ENCODE measurements at places on chromosomes 16 and 17.

- DNase-seq = no peak
Measured at GRCh38 chr17:77929871-77930436, 28.5 kb upstream of the TNRC6C start.

GRCh38 chr16:9977333-9977897, 204.8 kb downstream of the GRIN2A start:
- no peak for DNase-seq

DNA sequence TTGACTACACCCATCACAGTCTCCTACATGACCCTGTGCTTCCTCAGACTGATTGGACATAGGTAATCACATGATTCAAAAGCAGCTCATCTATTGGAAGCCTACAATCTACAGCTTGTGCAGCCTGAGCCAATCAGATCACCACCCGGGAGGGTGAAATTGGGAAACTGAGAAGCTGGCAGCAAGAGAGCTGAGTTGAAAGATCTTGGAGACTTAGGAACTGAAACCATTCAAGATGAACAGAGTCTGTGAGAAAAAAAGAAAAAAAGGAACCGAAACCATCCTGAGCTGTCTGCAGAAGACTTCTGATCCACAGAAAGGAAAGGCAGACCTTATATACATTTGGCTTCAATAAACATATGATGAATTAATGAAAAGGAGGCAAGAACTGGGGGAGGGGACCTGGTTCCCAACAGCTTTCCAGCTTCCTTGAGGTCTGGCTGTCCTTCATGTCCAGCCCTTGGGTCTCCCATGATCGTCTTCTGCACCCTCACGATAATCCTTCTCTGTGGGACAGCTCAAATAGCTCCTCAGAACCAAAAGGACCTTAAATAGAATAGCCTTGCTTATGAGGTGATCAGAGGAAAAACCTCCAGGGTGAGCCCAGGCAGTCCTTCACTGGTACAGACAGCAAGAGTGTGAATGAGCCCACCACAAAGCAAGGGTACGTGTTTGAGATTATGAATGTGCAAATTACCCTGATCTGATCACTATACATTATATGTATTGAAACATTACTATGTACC, 32.6 kb downstream of the PLXDC1 start:
- no peak for DNase-seq

DNA sequence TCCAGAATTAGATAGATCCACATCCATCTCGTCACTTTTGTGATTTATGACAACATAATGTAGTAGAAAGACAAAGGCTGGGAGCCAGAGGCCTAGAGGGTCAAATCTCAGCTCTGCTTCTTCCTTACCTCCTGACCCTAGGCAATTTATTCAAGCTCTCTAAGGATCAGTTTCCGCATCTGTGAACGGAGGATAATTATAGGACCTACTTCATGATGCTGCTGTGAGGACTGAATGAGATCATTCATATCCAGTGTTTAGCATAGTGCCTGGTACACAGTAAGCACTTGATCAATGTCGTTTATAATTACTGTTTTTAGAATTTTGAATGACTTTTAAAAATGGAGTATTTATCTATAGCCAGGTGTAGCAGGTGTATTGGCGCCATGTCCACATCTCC, 128.4 kb downstream of the SHISA9 start:
- DNase-seq = no peak

DNA sequence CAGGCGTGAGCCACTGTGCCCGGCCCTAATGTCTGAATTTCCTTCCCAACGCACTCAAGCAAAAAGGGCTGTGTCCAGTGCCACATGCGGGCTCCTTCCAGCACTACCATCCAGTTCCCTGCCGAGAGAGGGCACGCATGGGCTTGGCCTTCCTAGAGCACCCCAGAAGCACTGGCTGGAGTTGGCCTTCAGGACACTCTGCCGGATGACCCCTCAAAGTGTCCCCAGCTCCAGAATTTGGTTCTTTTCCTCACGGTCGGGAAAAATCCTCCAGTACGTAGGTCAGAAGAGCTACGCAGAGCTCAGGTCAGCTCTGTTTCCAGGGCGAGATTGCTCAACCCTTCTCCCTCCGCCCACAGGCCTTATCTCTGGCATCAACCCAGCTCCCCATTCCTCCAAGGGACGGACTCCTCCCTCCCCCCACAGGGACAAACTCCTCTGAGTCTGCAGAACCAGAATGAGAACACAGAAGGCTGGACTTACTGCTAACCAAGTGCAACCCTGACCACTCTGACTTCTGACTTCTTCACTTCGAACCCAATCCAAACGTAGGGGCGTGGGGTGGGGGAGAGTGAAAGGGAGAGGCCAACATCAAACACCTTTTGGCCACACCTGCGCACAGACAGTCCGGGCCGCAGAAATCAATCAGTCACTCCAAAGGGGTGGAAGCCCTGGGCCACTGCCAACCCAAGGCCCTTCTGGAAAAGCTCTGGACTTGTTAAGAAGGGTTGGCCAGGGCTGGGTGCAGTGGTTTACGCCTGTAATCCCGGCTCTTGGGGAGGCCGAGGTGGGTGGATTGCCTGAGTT, 3.6 kb downstream of the CDC42EP4 start:
- DNase-seq = no peak

DNA sequence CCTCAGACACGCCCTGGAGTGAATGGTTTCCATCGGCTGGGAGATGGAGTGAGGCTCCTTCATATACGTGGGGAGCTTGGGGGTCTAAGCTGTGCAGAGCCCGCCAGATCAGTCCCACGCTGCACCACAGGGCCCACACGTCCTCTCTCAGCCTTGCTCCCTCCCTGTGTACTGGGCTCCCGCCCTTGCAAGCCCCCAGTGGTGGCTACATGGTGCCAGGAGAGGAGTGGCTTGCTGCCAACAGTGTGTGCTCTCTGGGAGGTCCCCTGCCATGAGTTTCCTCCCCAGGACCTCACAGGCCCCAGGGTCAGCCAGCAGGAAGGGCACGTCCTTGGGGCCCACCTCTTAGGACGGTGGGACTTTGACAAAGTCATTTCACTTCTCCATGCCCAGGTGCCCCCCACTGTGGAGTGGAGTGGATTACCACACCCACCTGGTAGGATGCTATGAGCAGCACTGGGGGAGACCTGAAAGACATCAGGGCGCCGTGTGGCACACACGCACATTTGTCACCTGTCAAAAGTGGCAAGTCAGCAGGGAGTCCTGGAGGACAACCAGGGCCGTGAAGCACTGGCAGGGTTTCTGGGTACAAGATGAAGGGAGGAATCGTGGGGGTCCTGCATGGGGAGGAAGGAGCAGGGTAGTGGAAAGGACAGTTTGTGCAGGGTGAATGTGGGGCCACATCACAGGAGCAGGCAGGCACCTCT, 13.7 kb downstream of the SLC5A10 start:
- DNase-seq = no peak

DNA sequence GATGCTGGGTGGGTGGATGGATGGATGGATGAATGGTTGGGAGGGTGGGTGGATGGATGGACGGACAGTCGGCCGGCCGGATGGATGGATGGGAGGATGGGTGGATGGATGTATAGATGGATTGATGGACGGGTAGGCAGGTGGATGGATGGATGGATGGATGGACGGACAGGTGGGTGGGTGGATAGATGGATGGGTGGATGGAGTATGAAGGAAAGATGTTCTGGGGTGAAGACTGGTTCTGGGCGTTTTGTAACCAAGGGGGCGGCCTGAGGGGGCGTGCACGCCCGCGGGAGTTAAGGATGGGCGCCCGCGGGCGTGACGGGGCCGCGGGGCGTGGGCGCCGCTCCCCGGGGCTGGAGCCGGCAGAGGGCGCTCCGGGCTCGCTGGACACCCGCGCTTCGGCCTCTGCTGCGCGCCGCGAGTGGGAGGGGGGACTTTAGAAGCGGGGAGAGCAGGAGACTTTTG, at the start of gene NECAB2:
Gene NECAB2, plus strand, starts transcription at position 407 of the 468 bp plus-strand sequence. CDS start 405 bp downstream, outside the sequence.
- DNase-seq = no peak

- no peak for DNase-seq
Measured at GRCh38 chr16:9135797-9136196, 44.4 kb downstream of the HAPSTR1 start.

DNA sequence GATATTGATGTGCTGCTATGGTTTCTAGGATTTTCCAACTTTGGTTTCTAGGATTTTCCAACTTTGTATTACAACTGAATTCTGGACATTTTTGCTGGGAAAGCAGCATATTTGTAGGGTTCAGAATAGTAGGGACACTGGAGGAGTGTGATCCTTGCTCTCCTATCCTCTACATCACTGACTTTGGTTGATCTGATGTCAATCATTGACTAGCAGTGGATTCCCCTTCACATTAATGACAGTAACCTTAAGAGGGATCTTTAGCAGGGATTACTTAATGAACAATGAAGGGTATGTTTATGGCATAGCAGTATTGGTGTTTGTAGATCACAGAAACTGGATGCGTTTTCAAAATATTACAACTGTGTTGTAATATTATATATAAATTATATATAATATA, 67.4 kb downstream of the MAP2K4 start:
- DNase-seq = no peak

GRCh38 chr17:47243737-47244598, 9.7 kb upstream of the ITGB3 start:
- no peak for DNase-seq

- no peak for DNase-seq
Measured at GRCh38 chr16:80862160-80862705, 57.8 kb upstream of the CDYL2 start.

GRCh38 chr17:55144518-55144917, 120.2 kb upstream of the HLF start:
- no peak for DNase-seq

DNA sequence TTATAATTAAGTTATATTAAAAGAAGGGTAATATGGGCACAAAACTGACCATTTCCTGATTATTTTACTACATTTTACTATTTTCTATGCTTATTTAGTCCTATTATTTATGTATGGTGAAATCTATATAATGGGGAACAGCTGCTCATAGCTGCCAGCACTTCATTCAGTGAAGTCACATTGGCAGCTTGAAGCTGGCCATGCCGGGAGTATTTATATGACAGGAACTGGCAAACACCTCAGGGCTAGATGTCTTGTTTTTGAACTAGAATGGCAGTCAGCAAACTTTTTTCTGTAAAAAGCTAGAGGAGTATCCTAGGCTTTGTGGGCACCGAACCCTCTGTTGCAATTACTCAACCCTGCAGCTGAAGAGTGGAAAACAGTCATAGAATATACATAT, 104.1 kb downstream of the CDH13 start:
- DNase-seq = no peak

GRCh38 chr16:78269256-78269655, 169.8 kb downstream of the WWOX start:
- no peak for DNase-seq

DNA sequence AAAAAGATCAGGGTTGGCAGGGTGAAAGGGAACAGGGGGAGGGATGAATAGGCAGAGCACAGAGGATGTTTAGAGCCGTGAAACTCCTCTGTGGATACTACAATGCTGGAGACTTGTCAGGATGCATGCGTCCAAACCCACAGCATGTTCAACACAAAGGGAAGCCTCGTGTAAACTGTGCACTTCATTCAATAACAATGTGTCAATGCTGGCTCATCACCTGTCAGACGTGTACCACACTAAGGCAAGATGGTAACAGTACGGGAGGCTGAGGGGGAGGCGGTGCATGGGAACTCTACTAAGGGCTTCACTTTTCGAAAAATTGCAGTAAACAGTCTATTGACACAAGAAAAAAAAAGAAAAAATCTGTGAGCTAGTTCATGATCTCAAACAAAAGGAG, 63.7 kb downstream of the C16orf95 start:
- DNase-seq = no peak

DNA sequence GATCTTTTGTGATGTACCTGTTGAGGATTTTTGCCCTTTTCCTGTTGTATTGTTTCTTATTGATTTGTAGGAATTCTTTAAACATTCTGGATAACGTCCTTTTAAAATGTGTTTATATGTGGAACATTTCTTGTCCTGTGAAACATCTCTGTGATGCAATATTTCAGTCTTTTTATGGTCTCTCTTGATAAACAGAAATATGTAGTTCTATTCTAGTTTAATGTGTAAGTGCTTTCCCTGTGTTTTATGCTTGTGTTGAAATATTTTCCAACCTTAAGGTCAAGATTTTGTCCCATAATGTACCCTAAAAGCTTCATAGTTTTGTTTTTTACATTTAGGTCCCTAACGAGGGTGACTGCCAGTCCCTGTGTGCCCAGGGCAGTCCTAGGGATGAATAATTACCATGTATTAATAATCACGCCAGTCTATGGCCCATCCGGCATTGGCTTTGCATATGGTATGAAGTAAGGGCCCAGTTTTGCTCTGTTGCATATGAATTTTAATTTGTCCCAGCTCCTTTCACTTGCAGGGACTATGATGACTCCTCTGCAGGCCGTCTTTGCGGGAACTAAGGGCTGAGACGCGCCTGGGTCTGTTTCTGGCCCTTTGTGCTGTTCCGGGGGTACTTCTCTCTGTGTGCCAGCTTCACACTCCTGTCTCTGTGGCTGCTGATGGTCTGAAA, 44.2 kb downstream of the RPTOR start:
- no peak for DNase-seq

All from stimulated activated CD8-positive, alpha-beta memory T cell treated with anti-CD3 and anti-CD28 coated beads, Interleukin-4, amount 100 ng/mL, for 4 hours (primary cell).